ENCODE measurements at places on chromosomes 4 and X.

- DNase-seq = no peak
Observed at GRCh38 chr4:184280591-184281071, 63.0 kb upstream of the ENPP6 start.

DNA sequence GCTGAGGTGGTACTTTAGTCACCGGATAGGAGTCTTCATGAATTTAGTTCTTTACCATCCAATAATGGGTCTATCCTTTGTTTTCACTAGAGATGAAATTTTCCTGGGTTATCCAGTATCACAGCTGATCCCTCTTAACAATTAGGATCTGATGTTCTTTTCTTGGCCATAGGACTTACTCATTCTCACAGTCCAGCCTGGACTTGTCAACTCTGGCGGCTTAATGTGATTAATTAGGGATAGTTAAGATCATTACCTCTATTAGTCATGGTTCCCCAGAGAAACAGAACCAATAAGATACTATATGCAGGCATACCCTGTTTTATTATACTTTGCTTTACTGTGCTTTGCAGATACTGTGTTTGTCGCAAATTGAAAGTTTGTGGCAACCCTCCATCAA is 272.7 kb upstream of the FAT4 start:
- no peak for DNase-seq

DNA sequence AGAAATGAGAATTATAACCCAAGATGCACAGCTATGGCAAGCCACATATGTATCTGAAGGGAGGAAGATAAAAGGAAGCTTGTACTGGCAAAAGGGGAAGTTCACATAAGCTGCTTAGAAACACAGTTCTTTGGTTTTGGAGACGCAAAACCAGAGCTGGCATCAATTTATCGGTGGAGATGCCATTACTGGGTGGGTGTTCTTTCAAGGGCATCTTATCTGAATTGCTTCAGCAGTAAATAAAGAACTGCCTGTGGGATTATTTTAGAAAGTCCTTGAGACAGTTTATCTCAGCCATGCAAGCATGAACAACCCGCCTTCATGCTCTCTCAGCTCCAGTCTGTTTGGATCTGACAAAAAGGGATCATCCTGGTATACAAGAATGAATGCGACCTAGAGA is 60.8 kb downstream of the DDX60 start:
- DNase-seq = no peak

GRCh38 chr4:7298619-7299009 is 106.3 kb downstream of the SORCS2 start:
- no peak for DNase-seq

DNA sequence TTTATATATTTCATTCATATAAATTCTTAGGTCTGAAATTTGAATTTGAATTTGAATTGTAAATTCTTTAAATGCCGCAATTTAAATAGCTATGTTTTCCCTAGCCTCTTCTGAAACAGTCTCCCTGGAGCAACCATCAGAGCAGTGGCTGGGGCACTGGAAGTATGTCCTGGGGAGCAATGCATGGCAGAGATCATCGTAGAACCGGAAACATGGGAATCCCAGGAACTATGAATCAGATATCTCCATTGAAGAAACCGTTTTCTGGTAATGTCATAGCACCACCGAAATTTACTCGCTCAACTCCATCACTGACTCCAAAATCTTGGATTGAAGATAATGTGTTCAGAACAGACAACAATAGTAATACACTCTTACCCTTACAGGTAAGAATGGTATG is 4.9 kb downstream of the CPEB2 start:
- no peak for DNase-seq

DNA sequence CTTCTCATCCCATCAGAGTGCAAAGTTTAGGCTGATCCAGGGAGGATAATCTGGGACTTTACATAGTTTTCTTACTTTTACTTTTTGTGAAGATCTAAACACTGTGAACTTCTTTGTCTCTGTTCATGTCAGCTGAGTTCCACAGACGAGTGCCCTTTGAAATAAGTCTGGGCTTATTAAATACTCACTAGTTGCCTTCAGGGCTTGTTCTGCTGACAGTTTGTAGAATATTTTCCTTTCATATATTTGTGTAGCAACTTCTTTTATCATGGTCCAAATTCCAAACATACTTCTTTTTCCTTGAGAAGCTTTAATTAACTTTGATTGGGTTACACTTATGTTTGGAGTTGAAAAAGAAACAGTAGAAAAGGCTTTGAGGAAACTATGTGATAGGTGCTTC is 109.6 kb downstream of the SH2D1A start:
- DNase-seq = no peak

- no peak for DNase-seq
Observed at GRCh38 chr4:13212936-13213335, 271.2 kb downstream of the RAB28 start.

- peak; percentile 29 for DNase-seq
Observed at GRCh38 chrX:85243761-85244449, at the start of the genes SATL1 and ZNF711. SATL1 (minus strand) TSS chrX:85243779; CDS start chrX:85108968, 134,811 bp downstream. ZNF711 (plus strand) TSS chrX:85243991; CDS start chrX:85247573, 3,582 bp downstream.

DNA sequence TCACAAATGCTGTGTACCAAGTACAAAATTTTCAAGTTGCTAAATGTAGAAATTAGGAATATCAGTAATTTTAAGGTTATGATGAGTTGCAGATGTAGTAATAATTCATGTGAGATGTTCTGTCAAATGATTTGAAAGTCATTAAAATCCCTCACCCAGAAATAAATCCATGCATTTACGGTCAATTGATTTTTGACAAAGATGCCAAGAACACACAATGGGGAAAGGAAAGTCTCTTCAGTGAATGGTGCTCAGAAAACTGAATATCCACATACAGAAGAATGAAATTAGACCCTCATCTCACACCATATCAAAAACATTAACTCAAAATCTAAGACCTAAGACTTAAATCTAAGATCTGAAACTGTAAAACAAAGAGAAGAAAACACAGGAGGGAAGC is 12.9 kb upstream of the BMPR1B start:
- no peak for DNase-seq

- peak; percentile 45 for DNase-seq
Observed at GRCh38 chr4:80138551-80139538, 58.5 kb upstream of the PRDM8 start.

DNA sequence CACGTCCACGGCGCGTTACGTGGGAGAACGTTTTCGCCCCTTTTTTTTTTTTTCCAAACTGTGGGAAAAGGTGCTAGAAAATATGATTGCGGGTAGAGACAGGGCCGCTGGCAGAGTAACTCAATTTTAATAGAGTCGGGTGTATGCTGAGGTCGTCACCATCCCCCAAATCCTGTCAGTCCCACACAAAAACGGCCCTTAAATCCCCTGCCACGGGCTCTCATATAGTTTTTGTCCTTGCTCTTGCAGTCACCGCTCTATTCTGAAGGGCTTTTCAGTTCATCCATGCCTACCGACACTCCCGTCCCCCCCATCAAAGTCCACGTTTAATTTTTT is 796 bp upstream of the MED14 start:
- DNase-seq = no peak

- DNase-seq = no peak
Observed at GRCh38 chrX:119757979-119758730, at the start of gene SOWAHD. SOWAHD (plus strand) TSS chrX:119758588; CDS start chrX:119758668, 80 bp downstream.

- peak; percentile 21 for DNase-seq
Observed at GRCh38 chrX:135421537-135421931, 210 bp upstream of the SMIM10L2A start.

DNA sequence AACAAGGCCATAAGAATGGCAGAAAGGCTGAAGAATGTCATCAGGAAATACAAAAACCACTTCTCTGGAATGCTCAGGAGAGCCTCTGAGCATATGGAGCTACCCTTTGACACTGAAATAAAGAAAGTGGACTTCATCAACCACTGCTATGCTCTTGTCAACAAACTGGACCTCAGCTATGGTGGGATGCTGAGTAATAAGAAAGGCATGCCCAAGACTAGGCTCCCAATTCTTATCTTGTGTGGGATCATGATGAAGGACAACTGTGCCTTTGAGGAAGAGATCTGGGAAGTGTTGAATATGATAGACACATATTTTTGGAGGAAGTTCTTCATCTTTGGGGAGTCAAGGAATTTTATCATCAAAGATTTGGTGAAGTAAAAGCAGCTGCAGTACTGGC is 86.9 kb upstream of the MAGEB16 start:
- peak; percentile 26 for DNase-seq

- DNase-seq = no peak
Observed at GRCh38 chr4:38166082-38166481, 205.9 kb downstream of the PTTG2 start.

- DNase-seq = no peak
Observed at GRCh38 chrX:25872786-25873185, 265.4 kb upstream of the MAGEB18 start.

GRCh38 chrX:103774070-103774642 is 2.5 kb upstream of the PLP1 start:
- no peak for DNase-seq

Data from brain microvascular endothelial cell (primary cell).